ENCODE measurements at places on chromosomes 3 and 15. TPM values are rescaled to one million over a fixed set of nuclear protein-coding genes. Genes with fewer than 3 reads are reported as not detected.

- no peaks in the 10 kb centered on the region for H3K4me1 ChIP-seq
- H3K27ac ChIP-seq, result no peak overlapping the region
- no peak overlapping the region for H3K4me3 ChIP-seq
- DNase-seq, result no peak
These were observed 50.3 kb downstream of the SHQ1 start for GRCh38 chr3:72797773-72798543.

Gene GHSR
- not detected for total RNA-seq

Gene TUSC2
- total RNA-seq, result 31.2 TPM

- no peak for DNase-seq
- no peak overlapping the region for H3K4me3 ChIP-seq
- no peaks in the 10 kb centered on the region for H3K36me3 ChIP-seq
- H3K27ac ChIP-seq, result no peak overlapping the region
- no peaks in the 10 kb centered on the region for H3K4me1 ChIP-seq
These were observed 1064.3 kb upstream of the EPHA6 start for GRCh38 chr3:95750097-95750496.

DNA sequence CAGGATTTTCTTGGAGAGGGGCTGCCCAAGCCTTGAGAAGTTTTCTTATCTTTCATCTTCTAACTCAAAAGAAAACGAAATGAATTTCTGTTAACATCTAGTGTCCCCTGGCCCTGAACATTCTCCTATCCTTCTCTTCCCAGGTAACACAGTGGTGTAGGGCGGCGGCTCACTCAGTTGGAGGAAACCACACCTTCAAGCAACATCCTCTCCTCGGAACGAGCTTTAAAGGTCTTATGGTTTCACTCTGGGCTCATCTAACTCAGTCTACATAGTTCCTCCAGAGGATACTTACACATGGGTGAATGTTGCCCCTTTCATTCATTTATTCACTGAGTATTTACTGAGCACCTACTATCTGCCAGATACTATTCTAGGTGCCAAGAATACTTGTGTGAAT is 31.0 kb upstream of the KLHL6 start:
- H3K27ac ChIP-seq, result no peak overlapping the region
- no peak for DNase-seq
- no peaks in the 10 kb centered on the region for H3K4me1 ChIP-seq
- no peak overlapping the region for H3K4me3 ChIP-seq

- no peak overlapping the region for H3K27ac ChIP-seq
- no peak for DNase-seq
- no peak overlapping the region for H3K4me3 ChIP-seq
- H3K27me3 ChIP-seq, result no peaks in the 10 kb centered on the region
These were observed 24.2 kb upstream of the SLC4A7 start for GRCh38 chr3:27508424-27508823.

DNA sequence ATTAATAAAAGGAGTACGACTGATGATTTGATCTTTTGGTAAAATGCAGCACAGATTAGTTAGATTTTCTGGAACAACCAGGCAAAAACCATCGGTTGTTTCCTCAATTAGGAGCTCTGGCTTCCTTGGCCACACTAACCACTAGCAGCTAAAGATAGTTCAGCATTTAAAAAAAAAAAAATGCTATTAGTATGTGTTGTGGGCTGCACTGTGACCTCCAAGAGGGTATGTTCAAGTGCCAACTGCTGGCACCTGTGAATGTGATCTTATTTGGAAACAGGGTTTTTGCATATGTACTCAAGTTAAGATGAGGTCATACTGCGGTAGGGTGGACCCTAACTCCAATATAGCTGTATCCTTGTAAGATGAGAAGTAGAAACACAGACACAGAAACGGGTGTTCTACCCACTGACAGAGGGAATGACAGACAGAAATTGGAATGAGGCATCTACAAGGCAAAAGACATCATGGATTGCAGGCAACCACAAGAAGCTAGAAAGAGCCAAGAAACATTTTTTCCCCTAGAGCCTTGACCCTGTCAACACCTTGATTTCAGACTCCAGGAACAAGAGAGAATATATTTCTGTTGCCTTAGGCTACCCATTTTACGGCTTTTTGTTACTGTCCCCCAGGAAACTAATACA is 534.6 kb upstream of the ROBO2 start:
- H3K36me3 ChIP-seq, result no peaks in the 10 kb centered on the region
- no peak for DNase-seq
- no peaks in the 10 kb centered on the region for H3K27me3 ChIP-seq
- H3K27ac ChIP-seq, result no peak overlapping the region
- no peak overlapping the region for H3K4me3 ChIP-seq
- H3K4me1 ChIP-seq, result no peaks in the 10 kb centered on the region

- no peaks in the 10 kb centered on the region for H3K27me3 ChIP-seq
- H3K27ac ChIP-seq, result no peak overlapping the region
- H3K4me1 ChIP-seq, result no peaks in the 10 kb centered on the region
- no peaks in the 10 kb centered on the region for H3K36me3 ChIP-seq
- peak; percentile 21 for DNase-seq
These were observed 106.7 kb upstream of the TNIK start for GRCh38 chr3:171566803-171567422.

GRCh38 chr3:146160321-146160963 is 542 bp downstream of the PLOD2 start:
- no peaks in the 10 kb centered on the region for H3K27me3 ChIP-seq
- H3K27ac ChIP-seq, result peak overlapping the region; percentile 97
- peaks cover 34% of the 10 kb centered on the region for H3K4me1 ChIP-seq
- peak overlapping the region; percentile 66 for H3K4me3 ChIP-seq
- DNase-seq, result peak; percentile 89

DNA sequence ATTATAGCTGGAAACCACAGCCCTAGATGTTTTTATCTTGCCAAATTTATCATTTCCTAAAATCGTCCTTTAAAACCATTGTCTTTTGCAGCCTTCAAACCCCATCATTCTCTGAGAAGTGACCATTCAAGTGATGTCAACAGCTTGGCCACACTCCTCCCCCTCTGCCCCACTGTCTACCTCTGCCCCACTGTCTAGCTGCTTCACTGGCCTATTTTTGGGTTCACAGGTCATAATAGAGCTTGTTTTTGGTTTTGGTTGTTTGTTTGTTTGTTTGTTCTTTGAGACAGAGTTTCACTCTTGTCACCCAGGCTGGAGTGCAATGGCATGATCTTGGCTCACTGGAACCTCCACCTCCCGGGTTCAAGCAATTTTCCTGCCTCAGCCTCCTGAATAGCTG is 93.2 kb upstream of the IL12A start:
- no peak overlapping the region for H3K27ac ChIP-seq
- no peaks in the 10 kb centered on the region for H3K36me3 ChIP-seq
- no peaks in the 10 kb centered on the region for H3K4me1 ChIP-seq
- no peak for DNase-seq
- no peak overlapping the region for H3K4me3 ChIP-seq

Gene ARPIN
- 20.1 TPM for total RNA-seq

Measured in Calu3 (cell line).